Stimulated activated CD8-positive, alpha-beta memory T cell treated with anti-CD3 and anti-CD28 coated beads, Interleukin-12 subunit alpha, Interleukin-12 subunit beta, amount 100 ng/mL, for 4 hours (primary cell): ENCODE measurements at places on chromosomes 12 and 14.

GRCh38 chr14:28142400-28143015 is 624.1 kb upstream of the FOXG1 start:
- no peak for DNase-seq

DNA sequence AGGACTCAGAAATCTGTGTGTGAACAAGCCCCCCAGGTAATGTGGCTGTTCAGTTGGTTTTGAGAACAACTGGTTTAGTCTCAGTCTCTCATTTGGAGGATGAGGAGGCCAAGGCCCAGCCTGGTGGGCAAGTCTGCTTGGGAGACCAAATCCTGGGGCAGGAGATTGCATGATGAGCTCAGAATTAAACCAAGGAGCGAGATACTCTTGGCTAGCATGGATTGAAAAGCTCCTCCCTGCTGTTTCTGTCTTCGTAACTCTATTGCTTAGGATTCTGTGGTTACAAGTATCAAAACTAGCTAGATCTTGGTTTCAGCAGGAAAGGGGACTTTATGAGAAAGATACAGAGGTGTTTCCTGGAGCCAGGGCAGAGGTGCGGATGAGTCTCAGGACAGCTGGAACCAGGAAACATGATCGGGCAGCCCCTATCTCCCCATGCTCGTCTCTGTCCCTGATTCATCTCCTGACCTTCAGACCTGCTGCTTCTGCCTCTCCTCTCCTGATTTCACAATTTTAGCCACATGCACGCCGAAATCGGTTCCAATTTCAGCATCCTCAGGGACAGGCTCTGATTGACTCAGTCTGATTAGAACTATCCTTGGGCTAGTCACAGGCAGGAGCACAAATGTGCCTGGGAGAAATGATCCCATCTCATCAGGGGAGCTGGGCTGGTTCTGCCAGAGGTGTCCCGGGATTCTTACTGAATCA is 40.2 kb upstream of the RIN3 start:
- DNase-seq: no peak

GRCh38 chr12:219891-220352 is 6.0 kb upstream of the SLC6A12 start:
- no peak for DNase-seq

DNA sequence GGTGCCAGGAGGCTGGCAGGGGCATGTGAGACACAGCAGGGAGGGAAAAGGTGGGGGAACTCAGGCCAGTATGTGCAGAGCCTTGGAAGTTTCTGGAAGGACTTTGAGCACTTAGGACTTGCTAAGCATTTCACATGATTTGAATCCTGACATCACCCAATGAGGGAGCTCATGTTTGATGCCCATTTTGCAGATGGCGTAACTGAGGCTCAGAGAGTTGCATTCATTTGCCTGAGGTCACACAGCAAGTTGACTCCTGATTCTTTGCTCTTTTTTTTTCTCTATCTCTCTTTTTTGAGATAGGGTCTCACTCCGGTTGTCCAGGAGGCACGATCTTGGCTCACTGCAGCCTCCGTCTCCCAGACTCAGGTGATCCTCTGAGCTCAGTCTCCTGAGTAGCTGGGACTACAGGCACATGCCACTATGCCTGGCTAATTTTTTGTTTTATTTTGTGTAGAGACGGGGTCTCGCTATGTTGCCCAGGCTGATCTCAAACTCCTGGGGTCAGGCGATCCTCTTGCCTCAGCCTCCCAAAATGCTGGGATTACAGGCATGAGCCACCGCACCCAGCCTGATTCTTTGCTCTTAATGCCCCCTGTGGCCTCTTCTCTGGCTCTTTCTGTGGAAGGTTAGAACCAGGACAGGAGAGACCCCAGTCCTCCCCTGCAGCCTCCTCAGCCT is 246.1 kb downstream of the RBM19 start:
- DNase-seq: no peak

DNA sequence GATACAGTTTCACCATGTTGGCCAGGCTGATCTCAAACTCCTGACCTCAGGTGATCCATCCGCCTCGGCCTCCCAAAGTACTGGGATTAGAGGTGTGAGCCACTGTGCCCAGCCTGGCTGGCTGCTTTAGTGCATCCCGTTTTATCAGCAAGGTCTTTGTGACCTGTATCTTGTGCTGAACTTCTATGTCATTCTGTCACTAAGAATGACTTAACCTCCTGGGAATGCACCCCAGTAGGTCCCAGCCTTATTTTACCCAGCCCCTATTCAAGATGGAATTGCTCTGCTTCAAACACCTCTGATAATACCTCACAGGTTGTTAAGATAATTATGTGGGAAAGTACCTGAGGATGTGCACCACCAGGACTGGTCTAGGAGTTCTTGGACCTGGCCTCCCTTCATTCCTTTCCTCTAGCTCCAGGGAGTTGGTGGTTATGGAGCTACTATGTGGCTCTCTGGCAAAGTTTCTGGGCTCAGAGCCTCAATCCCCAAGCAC is 26.1 kb upstream of the JPH4 start:
- no peak for DNase-seq

- DNase-seq: no peak
These were observed 151.8 kb downstream of the CRADD start for GRCh38 chr12:93829016-93829415.
